ENCODE measurements at places on chromosomes 2 and 18.

DNA sequence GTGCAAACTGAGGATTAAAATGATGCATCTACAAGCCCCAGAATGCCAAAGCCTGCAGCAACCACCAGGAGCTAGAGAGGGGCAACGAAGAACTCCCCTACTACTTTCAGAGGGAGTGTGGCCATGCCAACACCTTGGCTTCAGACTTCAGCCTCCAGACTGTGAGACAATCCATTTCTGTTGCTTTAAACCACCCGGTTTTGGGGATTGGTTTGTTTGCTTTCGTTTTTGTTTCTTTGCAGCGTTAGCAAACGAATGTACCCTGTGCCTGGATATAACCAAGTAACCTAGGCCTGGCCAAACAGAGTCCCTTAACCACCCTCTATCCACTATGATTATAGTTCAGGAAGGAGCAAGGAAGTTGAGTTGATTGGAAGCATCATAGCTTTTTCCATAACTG is 171.2 kb upstream of the NCK2 start:
- no peak for DNase-seq

- no peak for DNase-seq
These were observed 260.3 kb downstream of the MYCN start for GRCh38 chr2:16200554-16201193.

GRCh38 chr2:88443353-88443938 is 9.0 kb downstream of the FOXI3 start:
- DNase-seq = no peak

GRCh38 chr2:150705357-150705756 is 217.9 kb upstream of the RND3 start:
- no peak for DNase-seq

GRCh38 chr2:129698593-129698992 is 280.9 kb upstream of the RAB6C start:
- DNase-seq = no peak

- no peak for DNase-seq
These were observed 31.9 kb downstream of the ADI1 start for GRCh38 chr2:3487432-3487831.
